Tibial nerve (tissue), 4 donors: ENCODE measurements at places on chromosomes 1 and 21. TPM values are rescaled to one million over a fixed set of nuclear protein-coding genes. Genes with fewer than 3 reads are reported as not detected.

- H3K27me3 ChIP-seq: no peaks in the 10 kb centered on the region
- DNase-seq: no peak
- H3K4me1 ChIP-seq: no peaks in the 10 kb centered on the region
- no peak overlapping the region for H3K27ac ChIP-seq
- H3K4me3 ChIP-seq: no peak overlapping the region
Measured at GRCh38 chr21:43854773-43855633, 10.0 kb upstream of the AGPAT3 start.

DNA sequence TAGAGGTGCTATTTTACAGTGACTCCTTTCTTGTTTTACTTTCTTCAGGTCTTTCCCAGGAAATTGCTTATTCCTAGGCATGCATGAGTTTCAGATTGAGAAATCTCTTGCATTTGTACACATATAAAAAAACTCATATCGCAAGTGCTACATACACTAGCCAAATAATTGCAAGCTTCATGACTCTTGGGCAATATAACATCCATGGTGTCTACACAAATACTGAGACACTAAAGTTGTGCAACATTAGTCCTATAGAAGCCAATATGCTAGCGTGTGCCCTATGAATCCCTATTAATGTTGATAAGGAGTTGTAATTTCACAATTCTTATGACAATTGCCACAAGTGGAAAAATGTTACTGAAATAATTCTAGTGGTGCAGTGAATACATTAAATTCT, 591.0 kb downstream of the ADGRL2 start:
- no peak overlapping the region for H3K27ac ChIP-seq
- no peaks in the 10 kb centered on the region for H3K36me3 ChIP-seq
- no peak for DNase-seq
- no peaks in the 10 kb centered on the region for H3K4me1 ChIP-seq

GRCh38 chr1:172650474-172651193, 8.3 kb upstream of the FASLG start:
- no peak for DNase-seq
- H3K27ac ChIP-seq: no peak overlapping the region
- H3K27me3 ChIP-seq: no peaks in the 10 kb centered on the region
- no peak overlapping the region for H3K4me3 ChIP-seq

- no peaks in the 10 kb centered on the region for H3K36me3 ChIP-seq
- DNase-seq: no peak
- H3K27ac ChIP-seq: peak overlapping the region; percentile 99
- peaks cover 19% of the 10 kb centered on the region for H3K4me1 ChIP-seq
Measured at GRCh38 chr1:42815941-42816584, 859 bp upstream of the ERMAP start.

DNA sequence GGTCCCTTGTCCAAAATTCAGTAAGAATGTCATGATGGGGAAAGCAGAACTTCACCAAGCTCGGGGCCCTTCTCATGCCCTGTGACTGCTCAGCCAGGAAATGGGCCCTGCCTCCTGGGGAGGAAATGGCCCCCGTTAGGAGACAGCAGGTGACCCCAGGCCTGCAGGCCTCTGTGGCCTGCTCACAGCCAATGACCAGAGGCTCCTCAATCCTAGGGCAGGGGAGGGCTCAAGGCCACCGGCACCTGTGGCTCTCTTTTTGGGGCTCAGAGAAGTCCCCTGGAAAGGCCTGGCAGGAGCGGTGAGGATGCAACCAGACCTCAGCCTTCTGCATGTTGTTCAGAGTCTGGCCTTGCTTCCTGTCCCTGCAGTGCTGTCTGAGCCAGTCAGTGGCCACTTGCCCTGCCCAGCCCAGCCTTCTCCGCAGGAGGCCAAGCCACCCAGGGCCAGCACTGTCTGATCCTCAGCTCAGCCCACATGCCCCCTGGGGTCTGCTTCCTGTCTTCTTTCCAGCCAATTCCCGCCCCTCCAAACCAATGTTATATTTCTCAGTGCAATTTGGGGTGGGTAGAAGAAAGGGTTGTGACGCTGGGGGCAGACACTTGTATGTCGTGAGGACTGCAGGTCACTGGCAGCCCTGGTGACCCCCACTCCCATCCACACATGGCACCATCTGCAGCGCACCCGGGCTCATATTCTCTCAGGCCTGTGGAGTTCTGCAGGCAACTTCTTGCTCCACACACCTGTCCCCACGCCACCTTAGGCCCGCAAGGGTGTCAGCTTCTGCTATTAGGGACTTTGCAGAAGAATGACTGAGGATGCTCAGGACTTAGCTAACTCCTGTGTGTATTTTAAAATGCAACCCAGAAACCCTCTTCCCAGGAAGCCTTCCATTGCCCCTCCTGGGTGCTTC, 83.6 kb downstream of the ITPKB start:
- H3K27me3 ChIP-seq: no peaks in the 10 kb centered on the region
- H3K4me3 ChIP-seq: no peak overlapping the region
- H3K27ac ChIP-seq: no peak overlapping the region
- H3K36me3 ChIP-seq: no peaks in the 10 kb centered on the region
- no peak for DNase-seq

DNA sequence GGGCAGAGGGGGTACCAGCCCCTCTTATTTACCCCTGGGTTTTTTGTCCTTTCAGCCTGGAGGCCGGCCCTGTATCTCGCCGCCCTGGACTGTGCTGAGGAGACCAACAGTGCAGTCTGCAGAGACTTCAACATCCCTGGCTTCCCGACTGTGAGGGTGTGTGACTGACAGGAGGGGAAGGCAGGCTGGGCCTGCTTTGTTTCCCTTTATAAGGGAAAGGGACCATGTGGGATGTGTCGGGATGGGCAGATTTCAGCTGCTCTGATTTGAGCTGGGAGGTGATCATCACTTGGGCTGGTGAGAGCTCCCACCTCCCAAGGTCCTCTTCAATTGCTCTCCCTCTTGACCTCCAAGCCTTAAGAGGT, 11.7 kb downstream of the QSOX1 start:
- peaks cover 3% of the 10 kb centered on the region for H3K36me3 ChIP-seq
- H3K4me3 ChIP-seq: no peak overlapping the region
- H3K27me3 ChIP-seq: no peaks in the 10 kb centered on the region
- no peak overlapping the region for H3K27ac ChIP-seq
- H3K4me1 ChIP-seq: no peaks in the 10 kb centered on the region

GRCh38 chr1:41758904-41759548, 159.7 kb downstream of the HIVEP3 start:
- no peaks in the 10 kb centered on the region for H3K4me1 ChIP-seq
- H3K27me3 ChIP-seq: no peaks in the 10 kb centered on the region
- DNase-seq: no peak
- H3K4me3 ChIP-seq: no peak overlapping the region

Gene KAZN
- total RNA-seq: 22.2 TPM

Gene B3GALT2
- 5.7 TPM for total RNA-seq

Gene DAB1
- 4.5 TPM for total RNA-seq
